ENCODE measurements at places on chromosomes 7 and 10. TPM values are rescaled to one million over a fixed set of nuclear protein-coding genes. Genes with fewer than 3 reads are reported as not detected.

GRCh38 chr10:88313878-88314277, 269.2 kb downstream of the RNLS start:
- no peak overlapping the region for H3K27ac ChIP-seq
- no peak for DNase-seq
- no peaks in the 10 kb centered on the region for H3K27me3 ChIP-seq
- no peaks in the 10 kb centered on the region for H3K36me3 ChIP-seq
- no peak overlapping the region for H3K4me3 ChIP-seq
- no peaks in the 10 kb centered on the region for H3K4me1 ChIP-seq

DNA sequence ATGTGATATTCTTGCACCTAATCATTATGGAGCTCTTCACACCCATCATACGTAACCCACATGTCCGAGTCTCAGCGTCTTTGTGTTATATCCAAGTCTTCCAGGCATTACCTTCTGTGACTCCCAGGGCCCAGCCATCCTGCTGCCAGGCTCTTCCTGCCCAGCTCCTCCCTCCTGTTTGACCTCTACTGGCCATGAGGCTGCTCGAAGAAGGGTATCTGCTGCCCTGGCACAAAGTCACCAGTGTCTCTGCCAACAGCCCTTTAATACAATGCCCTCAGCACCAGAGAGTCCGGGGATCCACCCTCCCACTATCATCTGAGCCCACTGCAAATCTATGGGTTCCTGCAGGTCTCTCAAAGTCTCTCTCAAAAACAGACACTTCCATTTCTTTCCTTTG, 65.3 kb upstream of the WAC start:
- H3K27me3 ChIP-seq = no peaks in the 10 kb centered on the region
- no peak for DNase-seq
- H3K4me3 ChIP-seq = no peak overlapping the region

GRCh38 chr7:50335795-50336754, 31.6 kb downstream of the IKZF1 start:
- H3K36me3 ChIP-seq = no peaks in the 10 kb centered on the region
- no peaks in the 10 kb centered on the region for H3K27me3 ChIP-seq
- peak overlapping the region; percentile 49 for H3K27ac ChIP-seq

DNA sequence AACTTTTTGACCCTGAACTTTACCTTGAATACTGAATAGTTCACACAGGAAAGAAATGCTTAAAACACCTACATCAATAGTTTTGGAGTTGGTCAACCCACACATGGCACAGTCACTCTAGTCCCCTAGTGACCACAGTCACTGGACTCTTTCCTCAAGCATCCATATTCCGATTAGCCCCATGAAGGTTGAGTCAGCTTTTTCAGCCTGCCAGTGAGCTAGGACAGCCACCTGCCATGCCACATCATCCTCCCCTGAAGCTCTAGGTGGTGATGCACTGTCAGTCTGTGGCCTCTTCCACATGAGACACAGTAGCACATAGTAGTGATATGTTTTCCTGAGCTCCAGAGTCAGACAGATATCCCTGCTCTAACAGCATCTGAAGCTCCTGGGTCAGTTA, 537.2 kb downstream of the XPNPEP1 start:
- no peak overlapping the region for H3K27ac ChIP-seq
- no peaks in the 10 kb centered on the region for H3K4me1 ChIP-seq
- H3K4me3 ChIP-seq = no peak overlapping the region
- DNase-seq = no peak
- H3K27me3 ChIP-seq = no peaks in the 10 kb centered on the region

The HOXA4 gene
- 0.20 TPM for polyA plus RNA-seq

DNA sequence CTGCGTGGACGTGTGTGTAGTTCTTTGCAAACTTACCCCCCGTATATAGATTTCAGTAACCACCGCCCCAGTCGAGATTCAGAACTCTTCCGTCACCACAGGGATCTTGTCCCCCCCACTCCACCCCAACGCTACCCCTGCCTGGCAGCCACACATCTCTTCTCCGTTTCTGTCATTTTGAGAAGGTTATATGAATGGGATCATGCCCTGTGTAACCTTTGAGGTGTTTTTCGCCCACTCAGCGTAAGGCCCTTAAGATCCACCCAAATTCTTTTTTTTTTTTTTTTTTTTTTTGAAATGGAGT, 83.4 kb downstream of the ELFN1 start:
- no peaks in the 10 kb centered on the region for H3K36me3 ChIP-seq
- H3K27me3 ChIP-seq = no peaks in the 10 kb centered on the region
- H3K27ac ChIP-seq = no peak overlapping the region
- H3K4me3 ChIP-seq = no peak overlapping the region
- DNase-seq = no peak

The UFSP1 gene
- polyA plus RNA-seq = 2.1 TPM

The AKR1E2 gene
- polyA plus RNA-seq = not detected

The ACSM6 gene
- polyA plus RNA-seq = not detected

The HMX3 gene
- not detected for polyA plus RNA-seq

The TMEM236 gene
- polyA plus RNA-seq = not detected

GRCh38 chr10:129445436-129446182, 21.4 kb upstream of the MGMT start:
- H3K4me3 ChIP-seq = no peak overlapping the region
- DNase-seq = no peak
- H3K27me3 ChIP-seq = no peaks in the 10 kb centered on the region
- no peaks in the 10 kb centered on the region for H3K36me3 ChIP-seq

DNA sequence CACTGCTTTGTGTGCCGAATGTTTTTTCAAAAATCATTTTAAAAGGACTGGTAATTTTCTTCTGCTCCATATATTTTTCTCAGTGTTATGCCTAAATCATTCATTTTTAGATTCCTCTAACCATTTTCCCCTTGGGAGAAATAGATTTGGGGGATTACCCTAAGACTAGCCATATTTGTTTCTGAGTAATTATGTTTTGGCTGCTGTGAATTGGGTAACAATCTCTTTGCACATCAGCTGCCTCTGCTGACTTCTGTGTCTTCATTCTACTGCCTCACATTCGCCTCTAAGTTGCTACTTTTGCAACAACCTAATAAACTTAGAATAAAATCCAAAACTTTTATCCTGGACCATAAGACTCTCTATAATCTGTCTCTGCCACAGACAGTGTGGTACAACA, 18.5 kb upstream of the MRC1 start:
- no peak for DNase-seq
- H3K4me1 ChIP-seq = no peaks in the 10 kb centered on the region
- no peak overlapping the region for H3K4me3 ChIP-seq
- no peaks in the 10 kb centered on the region for H3K27me3 ChIP-seq
- H3K27ac ChIP-seq = no peak overlapping the region

GRCh38 chr10:132974886-132975830, 32.8 kb upstream of the CFAP46 start:
- H3K36me3 ChIP-seq = no peaks in the 10 kb centered on the region
- no peak overlapping the region for H3K27ac ChIP-seq
- no peaks in the 10 kb centered on the region for H3K4me1 ChIP-seq

DNA sequence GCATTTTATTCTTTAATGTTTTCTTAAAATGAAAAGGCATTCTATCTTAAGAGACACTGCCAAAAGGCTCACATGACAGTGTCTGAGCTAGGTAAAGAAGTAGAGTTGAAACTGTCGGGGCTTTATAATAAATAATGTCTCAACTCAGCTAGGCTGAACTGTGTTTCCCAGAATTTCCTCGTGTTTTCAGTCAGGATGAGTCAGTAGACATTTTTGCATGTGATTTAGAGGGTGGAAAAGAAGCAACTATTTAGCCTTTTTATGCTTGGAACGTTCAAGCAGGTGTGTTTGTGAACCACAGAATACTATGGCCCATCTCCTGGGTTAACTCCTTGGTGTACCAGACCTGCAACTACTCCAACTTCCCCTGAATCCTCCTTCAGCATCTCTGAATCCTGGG, 23.4 kb upstream of the LIPA start:
- H3K27me3 ChIP-seq = no peaks in the 10 kb centered on the region
- no peak overlapping the region for H3K27ac ChIP-seq
- no peak overlapping the region for H3K4me3 ChIP-seq
- no peaks in the 10 kb centered on the region for H3K4me1 ChIP-seq

DNA sequence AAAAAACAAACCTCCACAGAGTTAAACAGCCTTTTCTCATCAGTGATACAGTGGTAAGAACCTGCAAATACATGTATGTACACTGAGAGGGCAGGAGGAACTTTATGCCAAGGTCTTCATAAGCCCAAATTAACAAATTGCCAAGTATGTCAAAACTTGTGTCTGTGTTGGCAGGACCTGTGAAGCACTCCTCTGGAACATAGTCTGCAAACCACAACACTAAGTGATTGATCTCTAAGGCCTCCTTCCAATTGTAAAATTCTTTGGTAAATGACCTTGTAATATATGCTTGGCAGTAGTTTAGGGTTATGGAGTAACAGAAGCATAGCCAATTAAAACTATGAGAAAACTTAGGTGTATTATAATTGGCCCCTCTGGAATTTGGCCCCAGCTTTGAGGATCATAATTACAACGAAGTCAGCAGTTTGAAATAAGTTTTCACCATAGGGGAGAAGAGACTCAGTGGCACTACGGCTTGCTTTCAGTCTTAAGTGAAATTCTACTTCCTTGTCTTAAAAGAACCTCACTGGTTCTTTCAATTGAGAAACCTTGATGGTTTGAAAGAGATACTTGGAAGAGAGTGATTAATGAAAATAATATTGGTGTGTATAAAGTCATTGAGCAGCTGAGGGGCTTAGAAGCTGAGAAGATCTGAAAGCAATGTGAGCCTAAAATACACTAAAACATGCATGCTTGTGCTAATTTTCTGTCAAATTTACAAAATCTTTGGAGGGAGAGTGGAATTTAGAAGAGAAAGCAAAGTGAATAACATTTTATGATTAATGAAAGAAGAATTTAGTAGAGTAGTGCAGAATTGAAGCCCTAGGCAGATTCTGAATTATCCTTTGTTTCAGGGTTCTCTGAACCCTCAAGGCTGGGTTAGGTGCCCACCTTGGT, 57.6 kb downstream of the CNNM2 start:
- DNase-seq = no peak
- H3K36me3 ChIP-seq = no peaks in the 10 kb centered on the region
- H3K27ac ChIP-seq = no peak overlapping the region

GRCh38 chr7:13827716-13828115, 161.8 kb downstream of the ETV1 start:
- no peak overlapping the region for H3K27ac ChIP-seq
- no peaks in the 10 kb centered on the region for H3K4me1 ChIP-seq

- H3K4me1 ChIP-seq = no peaks in the 10 kb centered on the region
- no peaks in the 10 kb centered on the region for H3K36me3 ChIP-seq
- no peak overlapping the region for H3K27ac ChIP-seq
- no peak for DNase-seq
- no peak overlapping the region for H3K4me3 ChIP-seq
- H3K27me3 ChIP-seq = no peaks in the 10 kb centered on the region
Measured at GRCh38 chr7:94307399-94308048, 87.2 kb upstream of the COL1A2 start.

- H3K4me1 ChIP-seq = no peaks in the 10 kb centered on the region
- no peaks in the 10 kb centered on the region for H3K36me3 ChIP-seq
- no peak for DNase-seq
- no peaks in the 10 kb centered on the region for H3K27me3 ChIP-seq
- H3K27ac ChIP-seq = no peak overlapping the region
Measured at GRCh38 chr7:24466168-24466768, 107.0 kb upstream of the PALS2 start.
